Parietal lobe (tissue), 2 donors: ENCODE measurements at places on chromosomes 6 and 20. TPM values are rescaled to one million over a fixed set of nuclear protein-coding genes. Genes with fewer than 3 reads are reported as not detected.

Gene METTL24
- total RNA-seq = 1.6 TPM

Gene TRAPPC3L
- total RNA-seq = not detected

Gene EYA4
- 0.94 TPM for total RNA-seq

Gene LY6G5B
- total RNA-seq = 13.5 TPM

Gene SLC17A9
- total RNA-seq = 0.31 TPM

Gene EBF4
- 24.1 TPM for total RNA-seq

Gene RING1
- 21.9 TPM for total RNA-seq

Gene EDN3
- total RNA-seq = 0.63 TPM

Gene TEAD3
- total RNA-seq = 0.63 TPM

Gene IRF4
- not detected for total RNA-seq
